Large intestine (tissue), 12 donors: ENCODE measurements at places on chromosomes 2 and 18.

DNA sequence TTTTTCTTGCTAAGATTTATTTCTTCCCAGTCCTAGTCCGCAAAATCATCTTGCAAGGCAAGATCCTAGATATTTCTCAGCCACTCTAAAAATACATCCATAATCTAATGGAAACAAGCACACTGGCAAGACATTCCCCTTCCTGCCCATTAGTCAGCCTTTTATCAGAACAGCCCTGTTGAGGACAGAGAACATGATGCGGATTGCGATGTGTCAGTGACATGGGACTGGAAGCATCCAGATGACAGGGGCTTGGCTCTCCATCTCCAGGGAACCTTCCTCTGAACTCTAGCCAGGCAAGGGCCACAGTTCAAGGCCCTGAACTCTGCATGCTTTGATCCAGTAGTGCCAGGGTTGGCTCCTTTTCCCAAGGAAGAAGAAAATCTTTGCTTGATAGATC lies 70.0 kb downstream of the VSNL1 start:
- DNase-seq = no peak

- no peak for DNase-seq
Observed at GRCh38 chr2:134505446-134505845, 213.4 kb downstream of the TMEM163 start.

DNA sequence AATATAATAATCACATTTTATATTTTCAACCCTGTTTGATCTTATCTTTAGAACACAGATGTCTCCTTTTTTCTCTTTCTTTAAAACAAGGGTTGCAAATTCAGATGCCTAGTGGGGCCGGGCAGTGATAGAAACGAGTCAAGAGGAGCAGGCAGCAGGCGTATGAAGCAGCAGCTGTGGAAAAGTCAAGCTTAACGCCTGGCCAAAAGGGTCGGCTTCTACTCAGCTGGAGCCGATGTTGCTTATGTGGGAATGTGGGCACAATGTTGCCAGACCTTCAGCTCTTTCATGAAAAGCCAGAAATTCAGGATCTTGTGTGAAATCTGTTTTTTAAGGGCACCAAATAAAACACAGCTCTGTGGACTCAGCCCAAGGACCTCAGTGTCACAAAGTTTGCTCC lies 642.7 kb downstream of the ARHGAP15 start:
- DNase-seq = no peak

DNA sequence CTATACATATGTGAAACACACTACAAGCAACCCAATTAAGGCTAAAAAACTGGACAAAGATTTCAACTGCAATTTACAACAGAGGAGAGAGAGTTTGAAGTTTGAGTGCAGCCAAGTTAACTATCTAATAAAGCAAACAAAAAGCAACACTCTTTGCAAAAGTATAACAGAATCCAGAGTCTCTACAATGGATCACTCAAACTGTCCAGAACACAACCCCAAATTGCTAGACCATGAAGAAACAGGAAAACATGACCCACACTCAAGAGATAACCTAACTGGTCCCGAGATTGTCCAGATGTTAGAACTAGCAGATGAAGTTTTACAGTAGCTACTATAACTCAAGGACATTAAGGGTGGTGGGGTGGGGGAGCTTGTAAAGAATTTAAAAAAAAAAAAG lies 14.8 kb downstream of the ABHD3 start:
- no peak for DNase-seq
